Smooth muscle cell of the pulmonary artery (primary cell): ENCODE measurements at places on chromosomes 13 and 19. TPM values are rescaled to one million over a fixed set of nuclear protein-coding genes. Genes with fewer than 3 reads are reported as not detected.

The BCAM gene
- total RNA-seq, result 25.3 and 34.6 TPM in 2 replicates

The CGB3 gene
- not detected in 2 replicates for total RNA-seq

The MCF2L gene
- 0.13 and 0.36 TPM in 2 replicates for total RNA-seq

The ZNF256 gene
- total RNA-seq, result 4.0 and 4.9 TPM in 2 replicates

The ZNF681 gene
- 0.39 and 0.43 TPM in 2 replicates for total RNA-seq

The LHB gene
- not detected in 2 replicates for total RNA-seq

The LINGO3 gene
- not detected in 2 replicates for total RNA-seq

The ELANE gene
- 0.13 TPM in 1 of 2 replicates, not detected in the other for total RNA-seq

The TJP3 gene
- not detected in 2 replicates for total RNA-seq

The OR7A17 gene
- total RNA-seq, result not detected in 2 replicates

The SLC46A3 gene
- 4.8 and 8.3 TPM in 2 replicates for total RNA-seq

The ATXN8OS gene
- not detected in 2 replicates for total RNA-seq

The FUT2 gene
- total RNA-seq, result not detected in 2 replicates

The CAMSAP3 gene
- total RNA-seq, result not detected in 2 replicates

The CTXN1 gene
- total RNA-seq, result 2.5 and 7.4 TPM in 2 replicates

The ZNF737 gene
- total RNA-seq, result 6.9 and 7.0 TPM in 2 replicates

The RCBTB2 gene
- total RNA-seq, result 9.1 and 13.6 TPM in 2 replicates

The ZNF415 gene
- 9.5 and 12.0 TPM in 2 replicates for total RNA-seq

The PEG3 gene
- 3.5 and 4.6 TPM in 2 replicates for total RNA-seq

The ZNF530 gene
- 2.1 and 2.3 TPM in 2 replicates for total RNA-seq

The TICAM1 gene
- total RNA-seq, result 5.5 and 8.6 TPM in 2 replicates

The TMEM221 gene
- 0.20 and 0.23 TPM in 2 replicates for total RNA-seq

The EEF1AKMT1 gene
- 5.1 and 5.9 TPM in 2 replicates for total RNA-seq

The LGALS7 gene
- not detected in 2 replicates for total RNA-seq

The GZMM gene
- 0.17 TPM in 1 of 2 replicates, not detected in the other for total RNA-seq

The ZFR2 gene
- total RNA-seq, result 0.07 TPM in 1 of 2 replicates, not detected in the other

The CGB8 gene
- total RNA-seq, result not detected in 2 replicates

The TRAPPC6A gene
- total RNA-seq, result 4.7 and 5.6 TPM in 2 replicates

The CGB7 gene
- under 0.01 and 0.17 TPM in 2 replicates for total RNA-seq

The LRRC25 gene
- total RNA-seq, result 0.07 TPM in 2 replicates
